GM23248 (cell line): ENCODE measurements at places on chromosomes 4 and X.

GRCh38 chr4:95507147-95507546 lies 41.6 kb downstream of the UNC5C start:
- H3K4me3 ChIP-seq = no peak overlapping the region
- H3K27ac ChIP-seq = no peak overlapping the region
- DNase-seq = no peak
- no peaks in the 10 kb centered on the region for H3K4me1 ChIP-seq

- H3K4me3 ChIP-seq = no peak overlapping the region
- H3K36me3 ChIP-seq = no peaks in the 10 kb centered on the region
- no peak overlapping the region for H3K27ac ChIP-seq
- H3K27me3 ChIP-seq = no peaks in the 10 kb centered on the region; the same call in 1 of the 2 replicates
- H3K4me1 ChIP-seq = no peaks in the 10 kb centered on the region
Measured at GRCh38 chr4:38531141-38531727, 132.8 kb upstream of the KLF3 start.

DNA sequence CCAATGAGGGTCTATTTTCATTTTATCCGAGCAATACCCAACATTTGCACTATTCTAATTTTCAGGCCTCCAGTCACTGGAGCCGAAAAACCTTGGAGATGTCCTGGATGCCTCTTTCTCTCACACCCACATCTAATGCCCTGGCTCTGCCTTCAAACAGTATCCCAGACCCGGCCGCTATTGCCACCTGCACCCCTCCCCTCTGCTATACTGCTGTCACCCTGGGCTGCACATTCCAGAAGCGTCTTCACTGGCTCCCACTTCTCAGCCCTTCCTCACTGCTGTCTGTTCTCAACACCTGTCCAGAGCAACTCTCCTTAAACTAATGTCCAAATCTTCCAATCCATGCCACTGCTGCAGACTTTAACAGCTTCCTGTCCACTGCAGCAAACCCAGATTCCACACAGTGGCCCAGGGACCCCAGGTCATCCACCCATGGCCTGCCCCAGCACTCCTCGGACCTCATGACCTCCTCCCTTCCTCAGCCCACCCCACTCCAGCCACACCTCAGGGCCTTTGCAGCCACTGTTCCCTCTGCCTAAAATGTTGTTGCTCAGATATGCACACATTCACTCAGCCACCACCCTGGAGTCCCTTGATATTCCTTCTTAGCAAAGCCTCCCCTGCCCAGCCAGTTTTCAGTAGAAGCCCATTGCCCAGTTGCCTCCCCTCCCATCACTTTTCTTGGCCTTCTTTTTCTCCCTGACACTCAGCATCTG lies 30.5 kb upstream of the PPP2R2C start:
- H3K27ac ChIP-seq = no peak overlapping the region
- no peaks in the 10 kb centered on the region for H3K4me1 ChIP-seq
- DNase-seq = no peak
- no peaks in the 10 kb centered on the region for H3K36me3 ChIP-seq
- H3K4me3 ChIP-seq = no peak overlapping the region
- no peaks in the 10 kb centered on the region; the same call in 1 of the 2 replicates for H3K27me3 ChIP-seq

DNA sequence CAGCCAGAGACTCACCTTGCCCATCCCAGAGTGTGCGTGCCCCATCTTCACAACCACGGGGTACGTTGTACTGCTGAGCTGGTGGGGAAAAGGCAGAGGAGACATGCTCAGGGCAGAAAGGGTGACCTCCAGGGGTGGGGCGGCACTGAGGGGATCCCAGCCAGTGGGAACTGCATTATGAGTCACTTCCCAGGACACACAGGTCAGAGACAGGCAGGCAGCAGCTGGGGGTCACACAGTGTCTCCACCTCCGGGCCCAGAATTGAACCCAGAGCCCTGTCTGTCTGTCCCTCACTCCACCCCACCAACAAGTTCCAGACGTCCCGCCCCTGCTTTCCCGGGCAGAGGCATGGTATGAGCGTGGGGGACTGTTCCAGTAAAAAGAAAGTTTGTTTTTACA lies 4.8 kb upstream of the TIMP1 start:
- H3K27ac ChIP-seq = no peak overlapping the region
- DNase-seq = no peak
- H3K4me1 ChIP-seq = peaks cover 12% of the 10 kb centered on the region; the same call in 1 of the 2 replicates
- H3K4me3 ChIP-seq = no peak overlapping the region

- H3K36me3 ChIP-seq = no peaks in the 10 kb centered on the region
Measured at GRCh38 chr4:99402765-99403164, 32.4 kb downstream of the ADH7 start.

DNA sequence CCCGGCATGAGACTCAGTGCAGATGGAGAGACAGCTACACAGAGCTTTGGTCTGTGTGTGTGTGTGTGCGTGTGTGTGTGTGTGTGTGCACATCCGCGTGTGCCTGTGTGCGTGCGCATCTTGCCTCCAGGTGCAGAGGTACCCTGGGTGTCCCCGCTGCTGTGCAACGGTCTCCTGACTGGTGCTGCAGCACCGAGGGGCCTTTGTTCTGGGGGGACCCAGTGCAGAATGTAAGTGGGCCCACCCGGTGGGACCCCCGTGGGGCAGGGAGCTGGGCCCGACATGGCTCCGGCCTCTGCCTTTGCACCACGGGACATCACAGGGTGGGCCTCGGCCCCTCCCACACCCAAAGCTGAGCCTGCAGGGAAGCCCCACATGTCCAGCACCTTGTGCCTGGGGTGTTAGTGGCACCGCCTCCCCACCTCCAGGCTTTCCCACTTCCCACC lies 14.3 kb downstream of the FGFR3 start:
- H3K36me3 ChIP-seq = no peaks in the 10 kb centered on the region
- no peaks in the 10 kb centered on the region for H3K27me3 ChIP-seq
- H3K4me1 ChIP-seq = no peaks in the 10 kb centered on the region
- no peak overlapping the region for H3K4me3 ChIP-seq
- no peak overlapping the region for H3K27ac ChIP-seq

GRCh38 chrX:123834116-123834515 lies 25.7 kb upstream of the XIAP start:
- H3K4me1 ChIP-seq = peaks cover 4% of the 10 kb centered on the region; the same call in 1 of the 2 replicates
- no peaks in the 10 kb centered on the region for H3K36me3 ChIP-seq
